GM18507 (cell line): ENCODE measurements at places on chromosomes 1 and 21.

DNA sequence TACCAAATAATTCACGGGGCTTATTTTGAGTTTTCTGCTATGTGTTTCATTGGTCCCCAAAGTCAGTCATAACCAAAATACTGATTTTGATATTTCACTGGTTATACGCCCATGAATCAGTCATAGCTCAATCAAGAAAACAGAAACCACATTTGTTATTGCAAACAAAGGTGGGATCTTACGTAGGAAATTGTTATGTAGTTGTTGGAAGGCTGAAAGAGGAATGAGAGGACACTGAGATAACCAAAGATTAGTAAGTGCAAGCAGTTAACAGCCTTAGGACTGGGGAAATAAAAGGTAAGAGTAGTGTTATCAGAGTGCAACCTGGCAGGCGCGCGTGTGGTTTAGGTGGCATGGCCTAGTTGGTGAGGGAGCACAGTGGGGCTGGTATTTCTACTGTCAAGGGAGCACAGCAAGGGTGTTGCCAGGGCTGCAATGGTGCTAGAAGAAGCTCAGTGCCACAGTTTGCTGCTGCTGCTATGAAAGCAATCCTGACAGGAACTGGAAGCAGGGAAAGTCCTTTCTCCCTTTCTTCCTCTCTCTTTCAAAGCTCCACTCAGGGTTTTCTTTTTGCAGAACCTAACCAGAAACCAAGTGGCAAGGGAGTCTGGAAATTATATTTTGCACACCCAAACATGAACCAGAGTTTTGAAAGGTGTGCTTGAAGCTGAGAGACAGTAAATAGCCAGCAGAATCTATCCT, 33.7 kb downstream of the RTCA start:
- no peak for DNase-seq

DNA sequence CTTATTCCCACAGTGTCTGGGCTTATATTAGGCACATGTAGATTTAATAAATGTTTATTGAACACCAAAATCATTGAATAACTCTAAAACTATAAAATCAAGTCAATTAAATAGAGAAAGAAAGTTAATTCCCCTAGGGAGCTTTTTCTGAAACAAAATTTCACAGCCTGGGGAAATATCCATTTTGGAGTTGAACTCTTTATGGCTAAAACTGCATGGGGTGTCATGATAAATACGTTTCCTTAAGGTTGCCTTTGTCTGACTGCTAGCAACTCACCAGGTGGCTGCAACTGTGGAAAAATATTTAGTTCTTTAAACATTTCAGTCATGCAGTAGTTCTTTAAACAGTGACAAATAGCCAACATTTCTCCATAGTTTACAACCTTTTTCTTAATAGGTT, 496.1 kb downstream of the LRRIQ3 start:
- DNase-seq = no peak

DNA sequence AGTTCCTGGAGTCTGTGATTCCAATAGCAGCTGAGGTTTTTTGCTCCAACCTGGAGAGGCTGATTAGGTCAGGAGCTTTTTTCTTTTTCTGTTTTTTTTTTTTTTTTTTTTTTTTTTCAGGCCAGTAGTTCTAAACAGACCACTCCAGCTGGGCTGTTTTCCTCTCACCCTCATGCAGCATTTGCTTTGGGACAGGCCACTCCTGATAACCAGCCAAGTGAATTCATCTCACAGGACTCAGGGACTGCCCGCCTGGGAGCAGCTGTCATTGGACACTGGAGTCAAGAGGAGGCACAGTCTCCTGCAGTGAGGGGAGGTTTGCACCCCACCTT, 22.9 kb downstream of the PLXNA2 start:
- DNase-seq = no peak

DNA sequence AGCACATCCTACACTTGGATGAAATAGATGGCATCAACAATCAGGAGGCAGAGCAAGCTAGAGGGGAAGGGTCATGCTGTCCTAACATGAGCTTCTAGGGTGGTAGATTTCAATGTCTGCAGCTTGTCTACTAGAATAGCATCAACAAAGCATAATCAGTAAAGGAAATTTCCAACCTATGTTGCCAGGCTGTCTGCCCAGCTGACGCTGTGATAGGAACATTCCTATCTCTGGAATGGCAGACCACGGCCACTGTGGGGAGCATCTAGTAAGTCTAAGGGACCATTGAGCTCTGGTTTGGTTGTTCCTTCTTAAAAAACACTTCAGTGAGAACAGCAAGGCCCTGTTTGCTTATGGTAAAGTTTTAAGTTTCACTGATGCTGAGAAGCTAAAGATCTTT, 206.8 kb downstream of the PAPPA2 start:
- no peak for DNase-seq

DNA sequence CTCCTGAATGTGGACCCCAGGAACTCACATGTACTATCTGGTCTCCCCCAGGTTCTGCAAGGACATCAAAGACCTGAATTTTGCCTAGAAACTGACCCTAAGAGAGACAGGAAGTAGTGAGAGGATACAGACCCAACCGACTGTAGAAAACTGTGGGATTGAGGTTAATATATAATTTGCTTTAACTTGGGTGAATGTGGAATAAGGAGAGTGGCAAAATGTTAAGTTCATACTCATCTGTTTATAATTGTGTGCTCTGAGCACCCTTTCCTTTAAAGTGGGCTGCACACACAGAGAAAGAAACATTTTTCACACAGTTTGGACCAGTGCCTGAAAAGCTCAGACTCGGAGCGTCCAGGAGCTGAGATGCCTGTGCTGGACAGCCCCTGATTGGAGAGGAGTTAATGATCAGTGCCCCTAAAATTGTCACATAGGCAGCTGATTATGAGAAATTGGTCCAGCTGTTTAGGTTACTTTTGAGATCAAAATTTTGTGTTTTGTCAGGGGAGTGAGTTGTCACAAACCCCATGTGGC, 37.2 kb downstream of the ROR1 start:
- DNase-seq = no peak

- no peak for DNase-seq
These were observed 52.5 kb downstream of the CDC7 start for GRCh38 chr1:91553177-91553591.

- DNase-seq = no peak
These were observed 42.9 kb downstream of the DAB1 start for GRCh38 chr1:57380923-57381322.

- DNase-seq = no peak
These were observed 24.9 kb downstream of the SYT11 start for GRCh38 chr1:155884031-155884960.

DNA sequence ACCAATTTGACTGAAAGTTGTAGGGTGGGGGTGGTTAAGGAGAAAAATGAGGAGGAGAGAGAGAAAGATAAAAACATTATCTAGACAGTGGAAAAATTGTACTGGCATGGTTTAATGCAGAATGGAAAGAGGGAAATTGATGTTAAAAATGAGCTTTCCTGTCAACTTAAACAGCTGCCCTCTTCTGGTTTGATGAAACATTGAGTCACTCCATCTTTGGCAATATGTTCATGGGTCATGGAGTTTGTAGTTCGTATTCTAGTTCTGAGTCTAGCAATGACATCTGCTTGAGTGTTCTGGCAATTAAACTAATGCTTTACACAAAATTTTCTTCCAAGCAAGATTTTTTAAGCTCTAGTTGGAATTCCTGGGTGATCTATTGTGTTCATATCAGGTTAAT, 9.6 kb downstream of the ZNF648 start:
- no peak for DNase-seq

DNA sequence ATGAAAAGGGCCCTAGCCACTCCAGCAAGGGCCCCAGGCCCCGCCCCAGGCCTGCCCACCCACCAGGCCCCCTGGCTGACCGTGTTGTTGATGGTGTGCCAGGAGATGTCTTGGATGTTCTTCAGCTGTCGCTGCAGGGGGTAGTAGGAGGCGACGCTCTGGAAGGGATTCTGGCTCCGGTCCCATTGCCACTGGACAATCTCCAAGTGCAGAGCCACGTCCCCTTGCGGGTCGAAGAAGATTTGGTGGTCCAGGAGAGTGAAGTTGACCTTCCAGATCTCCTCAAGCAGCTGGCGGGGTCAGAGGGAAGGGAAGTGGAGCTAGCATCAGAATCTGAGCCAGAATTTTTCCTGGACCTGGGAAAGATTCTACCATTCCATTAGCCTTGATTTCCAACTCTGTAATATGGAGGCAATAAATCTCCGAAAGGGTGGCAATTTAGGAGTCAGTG, 10.2 kb downstream of the TAS1R2 start:
- no peak for DNase-seq

- no peak for DNase-seq
These were observed 32.0 kb downstream of the WDR26 start for GRCh38 chr1:224402472-224403036.

DNA sequence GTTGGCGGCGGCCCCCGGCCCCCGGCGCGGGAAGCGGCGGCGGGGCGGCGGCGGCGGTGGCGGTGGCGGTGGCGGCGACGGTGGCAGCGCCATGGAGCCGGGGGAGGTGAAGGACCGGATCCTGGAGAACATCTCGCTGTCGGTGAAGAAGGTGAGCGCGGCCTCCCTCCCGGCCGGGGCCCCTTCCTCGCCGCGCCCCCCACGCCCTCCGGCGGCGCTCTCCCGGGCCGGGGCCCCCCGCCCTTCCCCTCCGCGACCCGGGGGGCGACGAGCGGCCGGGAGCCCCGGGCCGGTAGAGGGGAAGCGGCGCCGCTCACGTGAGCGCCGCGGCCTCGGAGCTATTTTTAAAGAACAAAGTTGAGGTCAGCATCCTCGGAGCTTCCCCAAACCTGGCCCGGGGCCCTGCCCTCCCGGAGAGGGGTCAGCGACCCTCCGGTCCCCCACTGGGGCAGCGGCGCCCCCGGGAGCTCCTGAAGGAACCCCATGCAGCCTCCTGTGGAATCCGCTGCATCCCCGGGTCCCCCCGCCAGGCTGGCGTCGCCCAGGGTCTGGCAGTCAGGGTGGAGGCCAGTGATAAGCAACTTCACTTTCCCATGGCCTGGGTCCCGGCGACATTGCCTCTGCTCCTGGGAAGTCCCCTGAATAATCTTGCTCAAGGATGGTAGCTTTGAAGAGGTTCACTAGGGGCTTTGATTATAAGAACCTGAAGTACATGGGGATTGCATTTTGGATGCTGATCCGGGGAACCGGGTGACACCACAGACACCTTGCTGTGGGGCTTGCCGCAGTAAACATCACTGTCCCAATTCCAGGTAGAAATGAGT, 560 bp downstream of the PLEKHM2 start:
- no peak for DNase-seq

GRCh38 chr1:31694964-31695313, 8.9 kb downstream of the COL16A1 start:
- no peak for DNase-seq

DNA sequence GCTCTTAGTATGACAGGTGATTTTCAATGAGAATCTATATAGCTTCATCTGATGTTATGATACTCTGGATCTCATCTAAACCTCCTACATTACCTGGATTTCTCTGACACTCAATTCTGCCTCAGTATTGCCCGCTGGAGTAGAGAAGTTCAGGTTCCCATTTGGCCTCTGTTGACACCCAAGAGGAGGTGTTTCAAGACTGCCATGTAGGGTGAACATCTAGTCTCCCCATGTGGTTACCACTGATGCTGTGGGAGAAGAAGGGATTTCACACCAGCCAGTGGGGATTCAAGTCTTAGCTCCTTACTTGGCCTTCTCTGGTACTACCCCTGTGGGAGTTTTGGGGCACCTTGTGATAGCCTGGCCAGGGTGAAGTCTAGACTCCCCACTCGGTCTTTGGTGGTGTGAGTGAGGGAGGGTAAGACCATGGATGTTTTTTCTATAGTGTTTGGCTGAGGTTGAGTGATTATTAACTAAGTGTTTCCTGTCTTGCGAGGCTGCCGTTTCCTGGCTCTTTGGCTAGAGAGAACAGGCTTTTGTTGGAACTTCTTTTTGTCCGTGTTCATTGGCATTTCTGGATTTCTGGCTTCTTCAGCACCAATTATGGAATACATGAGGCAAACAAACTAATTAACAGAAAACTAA, 90.7 kb downstream of the RHOU start:
- peak; percentile 15 for DNase-seq

GRCh38 chr1:237235091-237235490, 193.1 kb downstream of the RYR2 start:
- no peak for DNase-seq

DNA sequence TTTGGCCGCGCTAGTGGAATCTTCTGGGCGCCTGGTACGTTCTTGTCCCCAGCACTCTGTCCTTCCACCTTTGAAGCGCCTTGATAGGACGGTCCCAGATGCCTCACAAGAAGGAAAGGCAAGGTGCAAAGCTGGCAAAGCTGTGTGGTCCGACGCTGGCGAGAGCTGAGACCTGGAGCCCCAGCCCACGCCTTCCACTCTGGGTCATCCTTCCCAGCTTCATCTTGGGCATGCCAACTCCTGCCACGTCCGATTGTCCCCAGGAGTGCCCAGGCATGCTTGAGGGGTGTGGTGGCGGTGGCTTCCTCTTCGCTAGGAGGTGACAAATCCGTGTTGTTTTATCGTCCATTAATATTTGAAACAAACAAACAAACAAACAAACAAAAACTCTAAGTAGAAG, 123.9 kb upstream of the DPYD start:
- no peak for DNase-seq

DNA sequence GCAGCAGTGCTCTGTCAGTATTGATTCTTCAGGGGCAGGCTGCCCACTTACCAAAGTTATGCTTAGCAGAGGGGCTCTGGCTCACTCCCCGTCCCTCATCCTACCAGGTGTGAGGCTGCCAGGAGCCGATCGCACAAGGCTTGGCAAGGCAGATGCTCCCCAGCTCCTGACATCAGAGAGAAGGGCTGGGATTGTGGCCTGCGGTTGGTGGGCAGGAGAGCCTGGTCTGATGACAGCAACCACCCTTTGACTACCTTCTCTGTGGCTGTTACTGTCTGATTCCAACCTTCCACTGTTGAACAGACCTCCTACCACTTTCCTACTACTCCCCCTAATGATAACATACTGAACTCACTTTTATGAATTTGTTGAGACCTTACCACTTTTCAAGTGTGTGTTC, 23.7 kb upstream of the WDR26 start:
- no peak for DNase-seq

DNA sequence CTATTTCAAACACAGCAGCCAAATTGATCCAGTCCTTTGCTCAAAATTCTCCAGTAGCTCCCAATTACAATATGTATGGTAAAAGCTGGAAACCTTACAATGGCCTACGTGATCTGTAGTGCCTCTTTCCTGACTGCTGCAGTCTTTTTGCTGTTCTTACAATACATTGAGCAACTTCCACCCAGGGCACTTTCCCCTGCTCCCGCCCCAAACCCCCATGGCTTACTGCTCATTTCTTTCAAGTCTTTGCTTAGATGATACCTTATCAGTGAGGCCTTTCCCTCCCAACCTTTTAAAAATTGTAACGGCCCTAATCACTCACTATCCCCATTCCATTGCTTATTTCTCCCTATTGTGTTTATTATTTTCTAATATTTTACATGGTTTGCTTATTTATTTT, 43.9 kb upstream of the APOBEC4 start:
- no peak for DNase-seq

- DNase-seq = no peak
These were observed 6.2 kb downstream of the C1orf210 start for GRCh38 chr1:43279161-43279560.
